ENCODE measurements at places on chromosomes 5 and 9.

GRCh38 chr5:171725205-171725601 lies 60.4 kb upstream of the SMIM23 start:
- no peak for DNase-seq

DNA sequence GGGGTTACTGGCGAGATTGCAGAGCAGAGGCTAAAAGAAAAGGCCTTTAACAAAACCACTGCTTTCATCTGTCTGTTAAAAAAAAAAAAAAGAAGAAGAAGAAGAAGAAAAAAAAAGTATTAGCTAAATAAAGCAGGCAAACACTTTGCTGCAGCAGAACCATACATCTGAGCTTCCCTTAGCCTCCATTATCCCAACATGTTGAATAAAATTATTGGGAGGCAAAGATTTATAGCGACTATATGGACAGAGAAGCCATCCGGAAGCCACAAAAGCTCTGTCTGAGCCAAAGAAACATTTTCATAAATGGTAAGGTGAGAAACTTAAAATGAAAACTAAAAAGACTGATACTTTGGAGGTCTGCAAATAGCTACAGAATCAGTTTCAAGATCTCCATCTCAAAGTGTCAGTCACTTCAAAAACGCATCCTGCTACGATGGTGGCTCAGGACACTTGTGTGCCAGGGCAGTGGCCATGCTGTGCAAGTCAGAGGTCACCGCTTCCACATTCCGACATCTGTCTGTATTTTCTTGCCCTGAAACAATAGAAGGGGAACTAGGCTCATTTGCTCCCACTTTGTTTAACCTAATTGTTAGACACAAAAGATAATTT lies 9.6 kb downstream of the EFNA5 start:
- DNase-seq, result no peak

DNA sequence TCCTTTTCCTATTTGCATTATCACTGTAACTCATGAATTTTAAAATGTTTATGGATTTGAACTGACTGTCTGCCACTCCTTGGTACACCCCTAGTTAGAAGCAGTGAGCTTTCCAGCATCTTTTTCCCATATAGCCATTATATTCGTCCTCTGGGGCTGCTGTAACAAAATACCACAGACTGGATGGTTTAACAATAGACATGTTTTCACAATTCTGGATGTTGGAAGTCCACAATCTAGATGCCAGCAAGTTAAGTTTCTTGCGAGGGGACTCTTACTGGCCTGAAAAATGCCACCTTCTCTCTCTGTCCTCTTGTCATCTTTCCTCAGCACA lies 530.0 kb downstream of the SEMA5A start:
- DNase-seq, result no peak

DNA sequence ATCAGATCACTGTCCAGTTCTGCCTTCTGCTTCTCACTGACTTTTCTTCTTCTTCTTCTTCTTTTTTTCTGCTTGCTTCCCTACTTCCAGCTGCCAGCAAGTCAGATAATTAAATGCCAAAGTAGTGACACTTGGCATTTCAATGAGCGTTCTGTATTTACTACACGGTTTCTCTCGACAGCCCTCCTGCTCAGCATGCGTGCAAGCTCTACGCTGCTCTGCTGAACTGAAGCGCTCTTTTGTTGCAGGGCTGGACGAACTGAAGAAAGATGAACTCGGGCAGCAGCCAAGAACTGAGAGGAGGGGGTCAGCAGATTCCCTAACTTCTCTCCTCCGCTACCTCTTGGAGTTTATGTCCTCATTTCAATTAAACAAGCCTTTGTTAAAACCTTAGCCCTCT lies 319.1 kb downstream of the GLIS3 start:
- no peak for DNase-seq

DNA sequence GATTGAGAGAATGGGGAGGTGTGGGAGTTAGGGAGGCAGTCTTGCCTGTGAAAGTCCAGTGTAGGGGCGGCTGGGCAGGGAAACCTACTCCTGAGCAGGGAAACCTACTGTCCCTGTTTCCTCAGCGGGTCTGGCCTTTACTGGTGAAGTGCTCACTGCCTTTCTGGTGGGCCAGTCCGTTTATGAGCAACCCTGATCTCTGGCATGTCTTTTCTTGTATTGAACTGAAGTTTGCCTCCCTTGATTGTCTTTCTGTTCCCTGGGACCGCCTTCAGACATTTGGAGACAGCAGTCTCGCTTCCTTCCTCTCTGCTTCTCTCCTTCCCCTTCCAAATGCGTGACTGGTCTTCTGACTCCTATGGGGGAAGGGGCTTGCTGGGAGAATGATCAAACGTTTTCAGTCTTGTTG lies 2.9 kb downstream of the SNX18 start:
- no peak for DNase-seq

GRCh38 chr5:132263548-132264261 lies 6.2 kb downstream of the PDLIM4 start:
- no peak for DNase-seq

- DNase-seq, result no peak
Measured at GRCh38 chr5:89396278-89396954, 513.4 kb upstream of the MEF2C start.

DNA sequence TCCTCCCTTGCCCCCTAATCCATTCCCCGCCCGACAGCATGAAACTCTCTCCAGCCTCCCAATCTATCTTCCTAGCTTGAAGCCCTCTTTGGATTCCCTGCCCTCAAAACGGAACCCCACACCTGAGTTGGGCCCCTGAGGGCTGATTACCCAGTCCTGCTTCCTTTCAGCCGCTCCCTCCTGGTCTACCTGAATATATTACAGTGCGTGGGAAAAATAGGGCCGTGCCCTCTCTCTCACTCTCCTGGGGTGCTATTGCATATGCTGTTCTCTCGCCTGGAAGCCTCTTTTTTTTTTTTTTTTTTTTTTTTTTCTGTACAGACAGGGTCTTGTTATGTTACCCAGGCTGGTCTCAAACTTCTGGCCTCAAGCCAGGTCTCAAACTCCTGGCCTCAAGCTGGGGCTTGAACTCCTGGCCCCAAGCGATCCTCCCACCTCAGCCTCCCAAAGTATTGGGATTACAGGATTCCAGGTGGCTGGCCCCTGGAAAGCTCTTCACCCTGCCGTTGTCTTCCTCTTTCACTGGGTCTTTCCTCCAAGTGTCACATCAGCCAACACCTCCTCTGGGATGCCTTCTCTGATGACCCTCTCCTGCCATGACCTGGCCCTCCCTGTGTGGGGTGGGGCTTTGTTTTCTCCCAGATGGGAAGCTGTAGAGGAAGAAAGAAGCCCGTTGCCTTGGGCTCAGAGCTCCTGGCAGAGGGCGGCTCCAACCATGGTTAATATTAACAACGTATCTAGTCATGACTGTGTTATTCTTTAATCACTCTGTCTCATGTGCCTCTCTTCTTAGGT lies 8.2 kb downstream of the DNM1 start:
- no peak for DNase-seq

DNA sequence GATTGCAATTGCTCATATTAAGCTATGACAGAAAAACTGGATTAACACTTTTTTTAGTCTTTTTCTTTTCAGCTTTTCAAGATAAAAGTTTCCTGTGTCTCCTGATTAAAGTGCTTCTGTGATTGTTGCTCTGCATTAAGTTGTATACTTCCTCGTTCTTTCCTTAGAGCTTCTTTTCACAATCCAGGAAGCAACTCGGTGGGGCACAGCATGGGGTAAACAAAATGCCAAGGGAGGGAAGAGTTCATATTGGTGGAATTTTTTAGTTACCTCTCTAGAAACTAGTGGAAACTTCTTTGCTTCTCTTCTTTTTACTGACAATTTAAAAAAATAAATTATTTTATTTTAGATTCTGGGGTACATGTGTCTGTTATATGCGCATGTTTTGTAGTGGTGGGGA lies 37.8 kb upstream of the ARRDC3 start:
- DNase-seq, result no peak

GRCh38 chr5:173396311-173396993 lies 68.2 kb upstream of the STC2 start:
- no peak for DNase-seq

DNA sequence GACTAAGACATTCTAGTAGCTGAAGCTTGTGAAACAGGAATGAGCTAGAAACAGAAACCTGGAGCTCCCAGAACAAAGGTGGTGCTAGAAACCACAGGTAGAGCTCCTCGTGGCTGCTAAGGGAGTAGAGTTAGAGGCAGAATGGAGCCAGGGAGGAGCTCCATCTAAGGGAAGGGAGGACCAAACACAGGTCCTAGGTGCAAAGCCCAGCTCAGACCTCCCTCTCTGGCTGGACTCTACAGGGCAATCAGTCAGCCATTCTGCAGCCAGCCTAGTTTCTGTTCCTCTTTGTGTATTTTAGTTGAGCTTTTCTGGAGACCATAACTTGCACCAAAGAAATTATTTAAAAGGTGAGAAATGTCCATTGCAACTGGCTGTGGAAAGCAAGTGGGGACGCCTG lies 70.4 kb downstream of the CRB2 start:
- no peak for DNase-seq

- no peak for DNase-seq
Measured at GRCh38 chr9:35766997-35767396, 12.9 kb upstream of the MSMP start.

GRCh38 chr5:120162321-120162720 lies 301.8 kb upstream of the PRR16 start:
- DNase-seq, result no peak

GRCh38 chr9:68793605-68794343 lies 88.7 kb downstream of the PIP5K1B start:
- no peak for DNase-seq

DNA sequence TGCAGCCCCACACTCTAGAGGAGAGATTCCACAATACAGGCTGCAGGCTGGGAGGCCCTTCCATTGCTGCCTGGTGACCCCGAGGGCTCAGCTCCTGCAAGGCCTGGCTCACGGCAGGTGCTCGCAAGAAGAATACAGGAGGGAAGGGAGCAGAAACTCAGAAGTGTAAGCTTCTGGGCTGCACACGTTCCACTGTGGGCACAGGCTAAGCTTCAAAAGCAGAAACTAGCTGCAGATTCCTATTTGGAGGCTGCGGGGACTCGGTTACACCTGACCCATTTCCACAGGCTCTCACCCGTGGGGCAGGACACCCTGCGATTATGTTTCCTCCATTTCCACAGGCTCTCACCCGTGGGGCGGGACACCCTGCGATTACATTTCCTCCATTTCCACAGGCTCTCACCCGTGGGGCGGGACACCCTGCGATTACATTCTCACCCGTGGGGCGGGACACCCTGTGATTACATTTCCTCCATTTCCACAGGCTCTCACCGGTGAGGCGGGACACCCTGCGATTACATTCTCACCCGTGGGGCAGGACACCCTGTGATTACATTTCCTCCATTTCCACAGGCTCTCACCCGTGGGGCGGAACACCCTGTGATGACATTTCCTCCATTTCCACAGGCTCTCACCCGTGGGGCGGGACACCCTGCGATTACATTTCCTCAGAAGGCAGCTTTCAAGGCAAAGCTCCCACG lies 10.3 kb downstream of the LPCAT1 start:
- no peak for DNase-seq

DNA sequence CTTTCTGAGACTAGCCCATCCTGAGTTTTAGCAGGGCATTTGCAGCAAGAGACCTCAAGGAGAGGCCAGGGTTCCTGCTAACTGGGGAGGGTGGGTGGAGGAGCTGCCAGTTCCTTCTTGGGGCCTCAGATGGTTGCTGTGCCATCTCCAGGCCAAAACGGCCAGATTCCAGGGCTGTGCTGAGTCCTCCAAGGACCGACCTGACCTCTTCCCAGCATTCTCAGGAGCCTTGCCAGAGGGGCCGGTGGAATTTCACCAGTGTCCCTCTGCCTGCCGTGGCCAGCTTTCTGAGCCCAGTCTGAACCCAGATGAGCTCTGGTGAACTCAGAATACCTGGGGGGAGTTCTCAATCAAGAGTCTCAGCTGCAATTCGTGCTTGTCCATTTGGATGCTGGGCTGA lies 54.3 kb downstream of the TSTD2 start:
- no peak for DNase-seq

DNA sequence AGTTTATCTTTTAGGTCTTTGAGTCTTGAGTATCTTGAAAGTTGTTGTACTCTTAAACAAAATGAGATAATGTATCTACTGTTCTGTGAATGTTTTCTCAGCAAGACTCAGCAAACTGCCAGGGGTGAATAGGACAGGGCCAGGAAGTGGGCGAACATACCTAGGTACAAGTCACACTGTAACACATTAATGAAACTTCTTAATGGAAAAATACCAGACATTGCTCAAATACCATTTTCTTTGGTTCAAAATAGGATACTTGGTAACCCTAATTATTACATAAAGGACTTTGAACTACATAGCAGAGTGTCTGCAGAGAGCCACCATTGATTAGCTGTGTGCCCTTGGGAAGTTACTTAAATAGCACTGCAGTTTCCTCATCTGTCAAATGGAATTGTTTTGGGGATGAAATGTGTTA lies 197.5 kb downstream of the ARHGEF28 start:
- no peak for DNase-seq

- no peak for DNase-seq
Measured at GRCh38 chr5:14385019-14385418, 196.6 kb upstream of the OTULINL start.

- DNase-seq, result no peak
Measured at GRCh38 chr5:103561685-103562452, 720 bp downstream of the NUDT12 start.

- no peak for DNase-seq
Measured at GRCh38 chr9:93464876-93465275, 11.5 kb upstream of the FAM120AOS start.

- DNase-seq, result no peak
Measured at GRCh38 chr5:60651872-60652620, 47.9 kb downstream of the DEPDC1B start.

DNA sequence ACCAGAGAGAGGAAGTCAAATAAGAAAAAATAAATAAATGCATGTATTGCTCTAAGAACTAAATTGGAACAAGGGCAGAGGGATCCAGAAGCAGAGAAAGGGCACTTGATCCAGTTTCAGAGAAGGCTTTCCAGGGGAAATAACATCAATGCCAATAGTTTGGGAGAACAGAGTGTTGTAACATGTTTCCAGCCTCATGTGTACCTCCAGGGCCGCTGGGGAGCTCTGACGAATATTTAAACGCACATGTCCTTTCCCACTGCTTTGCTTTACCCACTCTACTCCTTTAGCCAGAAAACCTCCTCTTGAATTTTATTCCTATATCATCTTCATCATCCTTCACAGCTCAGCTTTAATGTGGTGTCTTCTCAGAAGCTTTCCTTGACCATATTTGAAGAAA lies 233.7 kb downstream of the ENC1 start:
- no peak for DNase-seq

Data from stimulated activated effector memory CD8-positive, alpha-beta T cell treated with anti-CD3 and anti-CD28 coated beads, Interleukin-12 subunit alpha, Interleukin-12 subunit beta, amount 100 ng/mL, for 72 hours (primary cell).